ENCODE measurements at places on chromosomes 16 and 17.

- DNase-seq = no peak
Observed at GRCh38 chr17:43316522-43317142, 82.2 kb upstream of the ARL4D start.

DNA sequence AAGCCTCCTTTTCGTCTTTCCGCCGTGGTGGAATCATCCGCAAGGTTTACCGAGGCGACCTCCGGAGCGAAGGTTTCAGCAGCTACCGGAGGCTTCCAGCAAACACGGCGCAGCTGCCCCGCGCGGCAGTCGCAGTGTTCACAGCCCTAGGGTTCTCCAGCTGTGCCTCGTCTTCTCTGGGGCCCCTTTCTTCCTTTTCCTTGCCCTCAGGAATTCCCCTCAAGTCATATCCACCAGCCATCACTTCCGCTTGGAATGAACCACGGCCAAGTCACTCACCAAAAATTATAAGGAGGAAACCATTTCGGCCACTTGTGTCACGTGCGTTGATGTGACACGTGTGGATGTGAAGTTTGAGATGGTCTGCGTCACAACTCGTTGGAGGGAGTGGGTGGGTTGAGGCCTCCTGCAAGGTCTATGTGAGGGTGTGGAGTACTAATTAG, 636 bp upstream of the ERN1 start:
- DNase-seq = peak; percentile 73

GRCh38 chr16:81319221-81319912, 4.6 kb downstream of the GAN start:
- DNase-seq = peak; percentile 84

DNA sequence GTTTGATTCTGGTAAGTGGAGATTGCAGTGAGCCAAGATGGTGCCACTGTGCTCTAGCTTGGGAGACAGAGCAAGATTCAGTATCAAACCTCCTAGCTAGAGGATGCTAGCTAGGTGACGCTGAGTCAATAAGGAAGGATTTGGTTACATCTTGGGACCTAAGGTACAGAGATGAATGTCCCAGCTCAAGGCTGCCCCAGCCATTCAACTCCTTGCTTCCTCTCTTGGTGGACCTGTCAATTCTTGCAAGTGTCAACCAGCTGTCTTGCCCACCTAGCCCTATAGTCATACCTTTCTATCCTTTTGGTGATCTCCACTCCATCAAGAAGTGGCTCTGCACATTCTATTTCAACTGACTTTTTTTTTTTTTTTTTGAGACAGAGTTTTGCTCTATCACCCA, 1.4 kb upstream of the MILR1 start:
- no peak for DNase-seq

DNA sequence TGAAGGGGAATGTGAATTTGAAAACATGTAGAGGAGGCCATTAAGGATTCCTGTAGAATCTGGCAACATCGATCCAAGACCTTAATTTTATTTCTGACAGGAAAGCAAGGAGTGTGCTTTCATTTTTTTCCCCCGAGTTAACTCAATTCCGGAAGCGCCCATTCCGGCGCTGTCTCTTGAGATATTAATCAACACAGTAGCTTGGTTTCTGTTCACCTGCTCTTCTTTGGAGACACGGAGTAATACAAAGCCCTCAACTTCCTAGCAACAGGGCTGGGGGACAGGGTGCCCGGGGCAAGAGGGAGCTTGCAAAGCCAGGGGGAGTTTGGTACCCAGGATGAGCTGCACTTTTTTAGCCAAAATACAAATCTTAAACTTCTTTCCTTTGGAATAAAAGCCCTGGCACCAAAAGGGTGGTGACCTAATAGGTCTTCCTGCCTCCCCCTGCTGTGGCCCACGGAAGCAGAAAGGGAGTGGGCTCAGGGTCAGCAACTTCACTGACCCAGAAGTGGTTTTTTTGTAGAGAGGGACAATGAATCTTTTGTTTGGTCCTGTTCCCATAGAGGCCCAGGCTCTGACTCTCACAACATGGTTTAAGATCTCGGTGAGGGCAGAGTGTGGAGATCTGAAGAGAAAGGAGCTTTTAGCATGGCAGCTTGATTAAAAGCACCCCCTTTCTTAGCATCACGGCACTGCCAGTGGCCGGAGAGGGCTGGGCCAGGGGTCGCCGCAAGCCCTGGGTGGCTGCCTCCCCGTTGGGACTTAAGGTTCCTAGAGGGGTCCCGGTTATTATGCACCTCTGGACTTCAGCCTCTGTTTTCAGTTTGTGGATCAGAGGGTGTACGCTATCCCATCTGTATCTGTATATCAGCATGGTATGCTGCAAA, 207.3 kb downstream of the CCDC182 start:
- DNase-seq = no peak

DNA sequence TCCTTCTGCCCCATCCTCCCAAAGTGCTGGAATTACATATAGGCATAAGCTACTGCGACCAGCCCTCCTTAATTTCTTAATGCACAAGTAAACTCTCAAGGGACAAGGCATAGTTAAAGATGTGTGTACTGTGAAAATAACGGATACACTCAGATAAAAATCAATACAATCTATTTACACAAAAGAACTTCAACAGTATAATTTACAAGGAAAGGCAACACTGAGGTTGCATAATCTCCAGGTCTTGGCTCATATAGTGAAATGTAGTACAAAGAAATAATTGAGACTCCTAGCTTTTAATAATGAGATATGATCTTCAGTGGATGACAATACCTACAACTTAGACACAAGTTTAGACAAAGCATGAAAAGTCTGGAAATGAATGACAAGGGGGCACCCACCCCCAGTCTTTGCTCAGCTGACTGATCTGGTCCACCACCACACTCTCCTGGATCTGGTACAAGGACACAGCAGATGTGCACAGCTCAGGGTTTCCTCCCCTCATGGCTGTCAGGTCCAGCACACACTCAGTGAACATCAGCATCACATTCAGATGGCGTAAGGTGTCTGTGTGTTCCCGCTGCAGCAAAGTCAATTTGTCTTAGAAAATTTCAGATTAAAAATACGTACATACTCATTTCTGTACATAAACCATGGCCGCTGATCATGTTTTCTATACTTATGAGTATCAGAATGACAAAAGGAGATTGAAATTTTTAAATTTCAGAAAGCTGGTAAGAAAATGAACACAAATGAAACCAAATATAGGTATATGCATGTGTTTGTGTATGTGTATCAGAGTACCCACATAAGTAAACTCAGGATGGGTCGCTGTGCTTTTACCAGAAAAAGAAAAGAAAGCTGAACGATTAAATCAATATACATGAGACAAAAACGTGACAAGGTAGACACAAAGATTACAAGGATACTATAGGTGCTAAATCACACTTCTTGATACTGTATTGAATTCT, 33.7 kb upstream of the ALDH3A1 start:
- DNase-seq = no peak

DNA sequence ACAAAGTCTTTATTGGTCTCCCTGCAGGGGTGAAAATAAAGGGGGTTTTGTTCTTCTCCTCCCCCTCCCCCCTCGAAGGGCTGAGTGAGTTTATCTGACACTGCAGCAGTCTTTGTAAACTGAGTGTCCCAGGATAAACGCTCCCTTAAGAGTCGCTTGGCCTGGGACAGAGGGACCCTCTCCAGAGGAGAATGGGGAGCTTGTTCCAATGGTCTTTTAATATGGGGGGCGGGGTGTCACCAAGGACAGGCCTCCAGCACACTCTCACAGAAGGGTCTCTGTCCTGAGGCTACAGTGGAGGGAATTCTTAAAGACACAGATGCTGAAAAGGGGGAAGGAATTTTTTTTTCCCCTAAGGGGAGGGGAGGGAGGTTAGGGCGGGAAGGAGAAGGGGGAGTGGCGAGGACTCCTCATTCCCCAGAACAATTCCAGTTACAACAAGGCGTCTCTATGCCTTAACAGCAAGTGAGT, 455.5 kb downstream of the SOX9 start:
- DNase-seq = no peak

DNA sequence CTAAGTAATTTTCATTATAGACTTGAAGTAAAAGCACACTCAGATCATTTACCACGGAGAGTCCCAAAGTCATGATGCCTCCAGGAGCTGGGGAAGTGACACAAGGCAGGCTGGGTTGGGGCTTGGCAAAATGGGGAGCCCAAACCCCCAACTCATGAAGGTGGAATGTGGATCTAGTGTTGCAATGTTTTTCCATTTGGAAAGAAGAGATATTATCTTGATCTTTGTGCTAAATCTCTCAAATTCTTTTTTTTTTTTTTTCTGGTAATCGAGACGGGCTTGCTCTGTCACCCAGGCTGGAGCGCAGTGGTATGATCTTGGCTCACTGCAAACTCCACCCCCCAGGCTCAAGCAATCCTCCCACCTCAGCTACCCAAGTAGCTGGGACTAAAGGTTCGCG, 7.5 kb upstream of the KCNG4 start:
- peak; percentile 74 for DNase-seq

DNA sequence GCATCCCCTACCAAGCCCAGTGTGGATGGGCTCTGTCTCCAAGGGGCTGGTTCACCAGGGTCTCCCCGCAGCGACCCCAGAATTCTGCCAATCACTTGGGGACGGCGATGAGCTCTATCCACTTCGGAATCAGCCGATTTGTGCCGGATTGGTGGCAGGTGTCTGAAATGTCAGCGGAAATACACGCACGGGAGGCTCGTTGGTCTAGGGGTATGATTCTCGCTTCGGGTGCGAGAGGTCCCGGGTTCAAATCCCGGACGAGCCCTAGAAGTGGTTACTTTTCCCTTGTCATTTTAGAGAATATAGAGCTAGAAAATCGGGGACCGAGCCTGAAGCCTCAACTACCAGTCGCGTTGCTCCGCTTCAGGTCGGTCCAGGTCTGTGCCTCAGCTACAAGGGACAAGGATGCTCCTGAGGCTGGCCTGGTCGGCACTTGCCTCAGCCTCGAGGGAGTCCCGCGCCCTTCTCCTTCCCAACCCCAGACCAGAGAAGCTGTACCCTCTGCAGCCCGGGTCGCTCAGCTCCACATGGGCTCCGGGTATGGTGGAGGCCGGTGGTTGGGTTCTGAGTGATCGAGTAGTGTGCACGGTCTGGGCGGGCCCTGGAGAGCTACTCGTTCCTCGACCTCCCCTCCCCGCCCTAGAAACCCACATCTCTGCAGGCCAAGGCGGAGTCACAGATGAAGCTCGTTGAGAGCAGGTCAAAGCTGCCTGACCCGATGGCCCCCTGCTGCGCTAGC, 16.0 kb upstream of the OR1F1 start:
- DNase-seq = peak; percentile 69

- peak; percentile 48 for DNase-seq
Observed at GRCh38 chr16:83599789-83600462, 207.9 kb upstream of the HSBP1 start.

DNA sequence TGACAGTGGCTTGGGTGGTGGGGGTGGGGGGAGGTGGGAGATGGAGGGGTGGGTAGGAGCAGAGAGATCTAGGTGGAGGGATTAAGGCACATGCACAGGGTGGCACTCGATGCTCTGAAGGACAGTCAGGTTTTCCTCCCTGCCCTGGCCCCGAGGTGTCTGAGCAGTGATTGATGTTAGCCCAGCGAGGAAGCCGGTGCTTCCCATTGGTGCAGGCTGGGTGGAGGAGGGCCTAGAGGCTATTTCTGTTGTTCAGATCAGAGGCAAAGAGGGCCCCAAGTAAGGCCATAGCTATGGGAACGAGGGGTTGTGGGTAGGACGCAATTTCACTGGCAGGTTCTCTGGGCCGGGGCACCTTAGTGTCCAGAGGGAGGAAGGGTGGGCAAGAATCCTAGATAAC, 23.1 kb downstream of the CACNA1G start:
- no peak for DNase-seq

- no peak for DNase-seq
Observed at GRCh38 chr17:83173914-83174361, 94.5 kb downstream of the METRNL start.

All from M059J (cell line).